ENCODE measurements at places on chromosomes 7 and 10. TPM values are rescaled to one million over a fixed set of nuclear protein-coding genes. Genes with fewer than 3 reads are reported as not detected.

The ANXA8 gene
- total RNA-seq: not detected

The ARID5B gene
- total RNA-seq: 87.3 TPM

The BHLHA15 gene
- total RNA-seq: not detected

The DYNC1I1 gene
- total RNA-seq: 43.3 TPM

The HOXA9 gene
- total RNA-seq: not detected

The HIPK2 gene
- total RNA-seq: 96.9 TPM

The WASHC2C gene
- total RNA-seq: 70.5 TPM

The CLDN3 gene
- not detected for total RNA-seq

The POLR2J2 gene
- 6.7 TPM for total RNA-seq

The CNTNAP2 gene
- 1.4 TPM for total RNA-seq

The FAM25A gene
- total RNA-seq: not detected

The CCDC136 gene
- 10.8 TPM for total RNA-seq

The SLC26A4 gene
- total RNA-seq: 0.51 TPM

The LIPM gene
- not detected for total RNA-seq

The SLC26A3 gene
- total RNA-seq: not detected

The HACD1 gene
- total RNA-seq: 28.6 TPM

The GPNMB gene
- 116 TPM for total RNA-seq

The RNF32 gene
- 1.7 TPM for total RNA-seq

The TMEM184A gene
- 0.27 TPM for total RNA-seq

The GIMAP4 gene
- not detected for total RNA-seq

The CACNB2 gene
- 0.43 TPM for total RNA-seq

The SPDYE2 gene
- total RNA-seq: not detected

All from osteocyte (in vitro differentiated cells).